Fibroblast of lung (primary cell): ENCODE measurements at places on chromosomes 5 and 9. TPM values are rescaled to one million over a fixed set of nuclear protein-coding genes. Genes with fewer than 3 reads are reported as not detected.

GRCh38 chr5:138676556-138677193 is 76.5 kb upstream of the CTNNA1 start:
- no peak for DNase-seq

TRIM14 gene
- 4.4 and 8.6 TPM in 2 replicates for total RNA-seq

INSL4 gene
- not detected in 2 replicates for total RNA-seq

GRCh38 chr9:121322037-121322736 is 47.9 kb downstream of the STOM start:
- peak; percentile 95 for DNase-seq

SLC34A3 gene
- total RNA-seq: not detected in 2 replicates

DNA sequence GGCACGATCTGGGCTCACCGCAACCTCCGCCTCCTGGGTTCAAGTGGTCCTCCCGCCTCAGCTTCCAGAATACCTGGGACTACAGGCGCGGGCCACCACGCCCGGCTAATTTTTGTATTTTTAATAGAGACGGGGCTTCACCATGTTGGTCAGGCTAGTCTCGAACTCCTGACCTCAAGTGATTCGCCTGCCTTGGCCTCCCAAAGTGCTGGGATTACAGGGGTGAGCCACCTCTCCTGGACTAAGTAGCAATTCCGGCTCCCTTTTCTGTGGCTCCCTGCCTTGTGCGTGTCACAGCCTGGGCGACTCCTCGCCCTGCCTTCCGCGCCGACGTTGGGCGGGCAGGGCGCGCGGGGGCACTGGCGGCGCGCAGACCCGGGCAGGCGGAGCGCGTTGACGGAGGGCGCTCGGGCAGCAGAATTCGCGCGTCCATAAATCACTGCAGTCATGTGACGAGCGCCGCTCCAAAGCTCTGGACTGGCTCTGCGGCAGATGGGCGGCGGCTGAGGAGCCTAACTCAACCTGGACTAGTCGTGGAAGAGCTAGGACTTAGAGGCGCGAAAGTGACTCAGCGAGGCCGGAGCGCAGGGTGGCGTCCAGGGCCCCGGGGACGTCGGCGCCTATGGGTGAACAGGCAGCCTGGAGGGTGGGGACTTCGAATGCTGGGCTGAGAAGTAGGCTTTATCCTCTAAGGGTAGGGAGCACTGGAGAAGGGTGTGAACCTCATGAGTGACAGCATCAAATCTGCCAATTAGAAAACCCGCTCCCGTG is 1.4 kb upstream of the CIZ1 start:
- peak; percentile 90 for DNase-seq

CXCL14 gene
- total RNA-seq: 0.17 and 0.26 TPM in 2 replicates

TMEM203 gene
- 36.2 and 36.3 TPM in 2 replicates for total RNA-seq

GRCh38 chr5:95858023-95858461 is 35.5 kb upstream of the GLRX start:
- DNase-seq: peak; percentile 98

- DNase-seq: no peak
Measured at GRCh38 chr9:119868694-119869093, 499.5 kb upstream of the BRINP1 start.

GRCh38 chr5:60141119-60141518 is 247.6 kb upstream of the PDE4D start:
- no peak for DNase-seq

AQP3 gene
- total RNA-seq: 9.0 and 16.2 TPM in 2 replicates

ANXA1 gene
- total RNA-seq: 578 and 966 TPM in 2 replicates

- no peak for DNase-seq
Measured at GRCh38 chr5:142811866-142812557, 41.8 kb downstream of the ARHGAP26 start.

IL9 gene
- total RNA-seq: not detected in 2 replicates

GRCh38 chr5:16291474-16291873 is 111.9 kb upstream of the MARCHF11 start:
- no peak for DNase-seq

WDR38 gene
- not detected in 2 replicates for total RNA-seq

DNA sequence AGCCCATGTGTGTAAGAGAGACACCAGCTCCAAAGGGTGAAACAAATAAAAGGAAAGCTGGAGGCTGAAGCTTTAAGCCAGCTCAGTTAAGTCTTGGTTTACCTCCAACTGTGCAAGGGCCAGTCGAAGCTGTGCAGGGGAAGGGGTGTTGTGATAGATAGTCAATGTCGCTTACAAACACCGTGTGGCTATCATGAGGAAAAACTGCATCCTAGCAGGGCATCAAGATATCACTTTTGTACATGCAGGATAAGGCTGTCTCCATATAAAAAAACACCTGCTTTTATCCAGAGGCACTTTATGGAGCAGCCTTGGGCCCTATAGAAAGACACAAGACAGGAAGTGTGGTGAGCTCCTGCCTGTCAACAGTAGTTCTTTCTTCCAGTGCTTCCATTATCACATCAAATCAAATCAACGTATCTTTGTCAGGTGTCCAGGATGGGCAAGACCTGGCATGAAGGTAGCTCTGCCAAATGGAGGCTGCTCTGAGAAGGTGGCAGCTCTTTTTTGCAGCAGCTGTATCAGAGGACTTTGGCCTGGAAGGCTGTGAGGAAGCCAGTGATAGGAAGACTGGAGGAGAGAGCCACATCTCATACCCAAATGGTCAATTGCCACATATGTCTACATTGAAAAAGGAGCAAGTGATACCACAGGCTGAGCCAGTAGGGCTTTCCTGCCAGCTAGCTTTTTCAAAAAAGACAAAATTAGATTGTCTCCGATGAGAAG is 29.3 kb upstream of the SELENOP start:
- DNase-seq: no peak

MYOZ3 gene
- 0.33 and 0.77 TPM in 2 replicates for total RNA-seq

- DNase-seq: no peak
Measured at GRCh38 chr9:93122721-93123221, 11.3 kb downstream of the NINJ1 start.

DNA sequence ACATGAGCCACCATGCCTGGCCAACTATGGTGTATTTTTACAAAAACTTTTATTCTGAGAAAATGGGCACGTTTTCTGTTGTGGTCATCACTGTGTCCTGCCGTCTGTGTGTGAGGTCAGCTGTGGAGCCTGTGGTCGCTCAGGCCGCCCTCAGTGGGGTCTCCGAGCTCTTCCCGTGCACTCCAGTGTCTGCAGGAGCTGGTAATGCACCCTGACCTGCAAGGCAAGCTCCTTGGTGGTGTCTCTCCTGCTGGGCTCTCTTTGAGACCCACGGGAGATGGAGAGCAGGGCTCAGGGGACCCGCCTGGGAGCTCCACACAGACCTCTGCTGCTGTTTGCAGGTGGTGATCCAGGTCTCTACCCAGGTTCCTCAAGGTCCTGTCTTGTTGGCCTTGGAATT is 9.6 kb upstream of the AHRR start:
- DNase-seq: no peak

HAVCR1 gene
- total RNA-seq: not detected in 2 replicates

DNA sequence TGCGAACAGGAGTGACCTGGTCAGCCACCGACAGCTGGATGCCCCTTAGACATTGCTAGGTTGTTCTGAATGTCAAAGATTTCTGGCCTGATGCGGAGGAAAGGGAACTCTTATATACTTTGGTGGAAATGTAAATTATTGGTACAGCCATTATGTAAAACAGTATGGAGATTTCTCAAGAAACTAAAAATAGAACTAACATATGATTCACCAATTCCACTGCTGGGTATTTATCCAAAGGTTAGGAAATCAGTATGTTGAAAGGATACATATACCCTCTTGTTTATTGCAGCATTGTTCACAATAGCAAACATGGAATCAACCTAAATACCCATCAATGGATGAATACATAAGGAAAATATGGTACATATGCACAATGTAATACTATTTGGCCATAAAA is 31.8 kb downstream of the DMRT3 start:
- DNase-seq: peak; percentile 7

DNA sequence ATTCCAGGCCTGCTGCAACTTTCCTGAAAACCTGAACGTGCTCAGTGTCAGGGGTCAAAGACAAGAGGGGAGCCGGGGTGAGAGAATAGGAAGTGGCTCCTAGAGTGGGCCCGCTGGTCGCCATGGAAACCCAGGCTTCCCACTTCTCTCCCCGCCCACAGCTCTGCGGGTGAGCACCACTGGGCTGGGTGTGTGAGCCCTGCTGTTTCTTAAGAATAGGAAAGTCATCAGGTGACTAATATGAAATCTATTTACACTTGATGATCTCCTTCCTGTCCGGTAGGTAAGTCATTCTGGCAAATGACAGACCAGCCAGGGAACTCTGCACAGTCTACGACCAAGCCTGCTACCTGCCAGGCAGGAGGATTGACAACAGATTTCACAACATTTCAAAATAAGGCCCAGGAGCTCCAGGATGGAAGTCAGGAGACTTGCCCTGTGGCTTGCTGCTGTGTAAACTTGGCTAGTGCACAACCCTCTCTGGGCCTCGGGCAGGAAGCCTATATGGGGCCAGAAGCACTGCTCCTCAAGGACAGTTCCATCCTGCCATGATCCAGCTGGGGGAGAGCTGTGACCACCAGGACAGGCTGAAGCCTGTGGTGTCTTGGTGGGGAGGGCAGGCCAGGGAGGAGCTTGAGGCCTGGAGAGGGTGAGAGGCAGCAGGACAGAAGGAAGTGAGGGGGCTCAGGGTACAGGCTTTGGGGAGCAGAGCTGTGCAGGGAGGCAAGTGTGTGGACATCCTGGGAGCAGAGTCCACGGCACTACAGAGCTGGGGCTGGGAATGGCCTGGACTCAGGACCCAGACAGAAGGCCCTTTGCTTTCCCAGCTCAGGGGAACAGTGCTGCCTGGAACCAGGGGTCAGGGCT is 60.6 kb downstream of the SHB start:
- peak; percentile 96 for DNase-seq

HAVCR2 gene
- 2.5 and 3.6 TPM in 2 replicates for total RNA-seq

GFM2 gene
- 36.7 and 51.7 TPM in 2 replicates for total RNA-seq

GRCh38 chr5:74126294-74126693 is 500.3 kb downstream of the ARHGEF28 start:
- DNase-seq: no peak

- DNase-seq: no peak
Measured at GRCh38 chr5:114969482-114969881, 200.2 kb downstream of the TRIM36 start.

DNA sequence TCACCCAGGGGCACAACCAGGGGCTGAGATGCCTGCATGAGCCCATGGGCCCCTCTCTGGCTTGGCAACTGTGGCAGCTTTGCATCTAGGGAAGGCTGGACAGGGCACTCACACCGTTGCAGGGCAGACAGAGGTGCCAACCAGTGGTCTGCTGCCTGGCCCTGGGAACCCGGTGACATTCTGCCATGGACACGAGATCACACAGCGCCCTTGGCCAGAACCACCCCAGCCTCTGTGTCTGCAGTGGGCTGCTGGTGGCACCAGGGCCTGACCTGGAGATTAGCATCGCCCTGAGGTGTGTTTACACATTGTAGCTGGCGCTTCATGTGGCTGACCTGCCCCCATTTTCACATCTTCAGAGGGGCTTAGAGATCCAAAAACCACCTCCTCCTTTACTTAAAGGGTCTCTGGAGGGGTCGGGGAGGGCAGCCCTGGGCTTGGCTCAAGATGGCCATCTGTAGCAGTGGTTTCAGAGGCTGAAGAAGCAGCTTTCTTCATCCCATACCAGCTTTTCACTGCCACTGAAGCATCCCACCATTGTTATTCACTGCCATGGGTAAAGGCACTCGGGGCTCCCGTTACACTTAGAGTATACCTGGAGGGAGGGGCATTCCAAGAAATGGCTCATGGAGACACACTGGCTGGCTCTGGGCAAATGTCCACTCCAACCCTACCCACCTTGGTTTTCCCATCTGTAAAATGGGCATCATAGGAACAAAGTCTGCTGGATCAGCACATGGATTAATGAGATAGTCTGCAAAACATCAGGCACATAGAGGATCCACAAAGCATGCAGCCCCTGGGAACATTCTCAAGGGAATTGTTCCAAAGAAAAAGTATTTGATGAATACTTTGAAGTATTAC is 11.4 kb downstream of the DCANP1 start:
- DNase-seq: no peak
